CD4-positive, alpha-beta memory T cell (primary cell): ENCODE measurements at places on chromosomes 2 and 18.

- peak; percentile 51 for DNase-seq
Measured at GRCh38 chr2:46979571-46979979, 64.0 kb upstream of the MCFD2 start.

- DNase-seq = no peak
Measured at GRCh38 chr2:218063896-218064295, 5.2 kb upstream of the RUFY4 start.

- no peak for DNase-seq
Measured at GRCh38 chr18:5879479-5879882, 15.8 kb downstream of the TMEM200C start.

DNA sequence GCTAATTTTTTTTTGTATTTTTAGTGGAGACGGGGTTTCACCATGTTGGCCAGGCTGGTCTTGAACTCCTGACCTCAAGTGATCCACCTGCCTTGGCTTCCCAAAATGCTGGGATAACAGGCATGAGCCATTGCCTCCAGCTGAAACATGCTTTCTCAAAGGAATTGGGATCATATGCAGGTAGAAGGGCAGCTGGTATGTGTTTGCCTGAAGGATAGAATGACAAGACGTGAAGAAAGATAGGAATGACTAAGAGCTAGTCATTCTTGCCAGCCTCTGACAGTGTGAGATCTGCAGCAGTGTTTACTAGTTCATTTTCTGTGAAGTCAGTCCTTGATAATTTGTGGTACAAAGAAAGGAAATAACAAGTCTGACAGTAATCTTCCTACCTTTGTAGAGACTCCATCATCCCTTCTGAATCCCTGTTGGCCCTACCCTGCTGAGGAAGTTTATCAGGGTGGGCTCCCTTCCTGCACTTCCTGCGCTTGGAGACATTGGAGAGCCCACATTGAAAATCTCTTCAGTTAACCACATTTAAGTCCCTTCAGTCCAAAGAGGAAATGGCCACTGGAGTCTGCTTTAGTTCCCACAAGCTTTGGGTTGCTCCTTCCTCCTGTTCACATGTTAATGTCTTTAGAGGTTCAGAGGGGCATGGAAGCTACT, 14.7 kb downstream of the CFLAR start:
- peak; percentile 85 for DNase-seq

DNA sequence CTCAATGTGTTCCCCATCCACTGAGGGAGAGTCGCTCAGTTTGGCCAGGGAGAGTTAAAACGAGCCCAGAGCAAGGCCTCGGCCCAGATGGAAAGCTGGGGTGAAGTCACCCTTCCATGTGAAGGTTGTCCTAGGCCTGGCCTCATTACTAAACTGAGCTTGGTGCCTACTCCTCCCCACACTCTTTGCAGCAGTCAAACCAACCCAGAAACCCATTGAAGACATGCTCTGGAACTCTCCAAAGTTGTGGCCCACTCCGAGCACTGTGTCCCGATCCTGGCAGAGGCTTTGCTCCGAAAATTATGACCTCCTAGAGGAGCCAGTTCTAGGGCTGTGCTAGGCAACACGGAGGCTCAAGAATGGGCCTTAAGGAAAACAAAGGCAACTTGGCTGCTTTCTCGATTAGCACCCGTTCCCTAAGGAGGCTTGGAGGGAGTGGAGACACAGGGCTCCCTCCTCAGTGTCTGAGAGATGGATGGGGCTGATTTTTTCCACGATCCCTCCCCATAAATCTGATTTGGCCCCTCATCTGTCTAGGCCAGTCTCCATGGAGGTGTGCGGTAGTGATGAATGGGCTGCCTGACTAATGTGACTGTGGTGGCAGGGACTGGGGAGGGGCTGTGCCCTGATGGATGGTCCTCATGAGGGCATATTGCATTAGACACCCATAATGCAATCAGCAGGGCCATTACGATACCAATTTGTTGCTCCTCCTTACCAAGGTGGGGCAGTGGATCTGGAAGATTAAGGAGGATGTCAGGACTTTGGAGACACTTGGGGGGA, 11.7 kb upstream of the CYP26B1 start:
- DNase-seq = no peak

- no peak for DNase-seq
Measured at GRCh38 chr18:26574958-26575864, 26.9 kb upstream of the KCTD1 start.

DNA sequence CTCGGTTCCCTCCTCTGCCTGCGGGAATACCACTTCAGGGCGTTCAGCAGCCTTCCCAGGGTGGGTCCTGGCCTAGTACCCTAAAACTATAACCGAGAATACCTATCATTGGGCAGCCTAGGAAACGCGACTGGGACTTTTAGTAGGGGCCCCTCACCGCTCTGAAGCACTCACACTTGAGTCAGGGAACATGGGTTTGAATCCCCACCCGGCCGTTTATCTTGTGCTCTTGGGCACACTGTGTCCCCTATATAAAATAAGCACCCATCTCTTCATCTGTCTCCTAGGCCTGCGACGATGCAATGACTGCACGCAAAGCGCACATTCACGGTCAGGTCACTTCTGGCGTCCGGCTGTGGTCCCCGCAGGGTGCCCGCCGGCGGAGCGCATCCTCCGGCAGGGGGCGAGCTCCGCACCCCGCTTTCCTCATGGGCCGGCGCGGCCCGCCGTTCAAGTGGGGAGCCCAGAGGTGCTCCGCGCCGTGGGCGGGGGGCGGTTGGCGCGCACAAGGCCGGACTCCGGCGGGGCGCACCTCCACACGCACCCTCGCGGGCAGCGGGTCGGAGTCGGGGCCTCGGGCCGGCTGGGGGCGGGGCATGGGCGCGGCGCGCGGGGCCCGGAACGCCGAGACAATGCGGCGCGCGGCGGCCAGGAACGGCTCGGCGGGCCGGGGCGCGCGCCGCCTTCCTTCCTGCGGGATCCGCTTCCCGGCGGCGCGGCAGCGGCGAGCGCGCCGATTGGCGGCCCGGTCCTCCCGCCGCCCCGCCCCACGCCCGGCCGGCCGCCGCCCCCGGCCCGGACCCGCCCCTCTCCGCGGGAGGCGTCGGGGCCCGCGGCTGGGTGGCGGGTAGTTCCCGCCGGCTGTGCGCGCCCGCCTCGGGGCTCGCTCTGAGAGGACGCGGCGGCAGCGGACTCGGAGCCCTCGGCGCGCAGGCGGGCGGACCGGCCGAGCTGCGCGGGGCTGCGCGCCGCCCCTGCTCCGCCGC, at the start of gene ASAP2:
Gene ASAP2, plus strand, starts transcription at position 850 of the 986 bp plus-strand sequence. CDS start 293 bp downstream, outside the sequence.
- no peak for DNase-seq

DNA sequence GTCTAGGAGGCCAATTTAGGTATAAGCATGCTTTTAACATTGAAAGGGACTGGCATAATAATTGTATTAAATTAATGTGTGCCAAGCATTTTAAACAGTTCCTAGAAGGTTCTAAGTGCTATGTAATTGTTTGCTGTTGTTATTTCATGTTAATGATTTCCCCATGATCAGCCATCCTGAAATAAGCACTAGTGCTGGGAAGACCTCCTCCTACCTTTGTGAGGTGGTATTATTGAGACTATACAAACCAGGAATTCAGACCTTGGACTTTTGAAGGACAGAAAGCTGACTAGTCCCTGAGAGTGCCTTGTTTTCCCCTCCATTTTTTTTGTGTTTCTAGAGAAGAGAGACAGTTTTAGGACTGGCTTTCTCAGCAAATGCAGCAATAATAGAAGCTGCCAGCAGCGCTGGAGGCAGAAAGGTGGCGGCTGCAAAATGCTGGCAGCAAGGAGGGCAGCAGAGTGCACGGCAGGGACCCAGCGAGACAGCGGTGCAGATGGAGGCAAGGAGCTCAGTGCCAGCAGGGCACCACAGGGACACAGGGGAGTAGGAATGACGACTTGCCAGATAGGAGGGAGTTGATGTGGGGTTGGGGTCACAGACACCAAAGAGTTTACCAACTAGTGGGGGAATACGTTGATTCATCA, 25.3 kb downstream of the NABP1 start:
- DNase-seq = no peak

GRCh38 chr2:25301453-25302352, 40.0 kb downstream of the DNMT3A start:
- peak; percentile 83 for DNase-seq

DNA sequence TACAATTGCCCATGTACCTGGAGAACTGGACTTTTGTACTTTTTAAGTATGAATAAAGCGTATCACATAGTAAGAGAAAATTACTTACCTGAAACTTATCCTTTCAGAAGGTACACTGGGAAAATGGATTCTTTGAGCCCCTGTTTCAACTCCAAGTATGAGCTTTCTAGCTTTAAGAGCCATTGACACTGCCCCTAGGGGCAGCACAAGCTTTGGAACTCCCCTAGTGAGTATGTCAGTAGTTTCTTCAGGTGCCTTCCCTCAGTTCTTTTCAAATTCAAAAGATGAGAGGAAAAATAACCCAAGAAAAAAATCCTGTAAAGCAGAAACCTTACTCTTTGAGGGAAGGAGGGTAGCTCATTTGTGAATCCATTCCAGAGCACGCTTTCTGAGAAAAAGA, 124.1 kb downstream of the MEMO1 start:
- DNase-seq = no peak

DNA sequence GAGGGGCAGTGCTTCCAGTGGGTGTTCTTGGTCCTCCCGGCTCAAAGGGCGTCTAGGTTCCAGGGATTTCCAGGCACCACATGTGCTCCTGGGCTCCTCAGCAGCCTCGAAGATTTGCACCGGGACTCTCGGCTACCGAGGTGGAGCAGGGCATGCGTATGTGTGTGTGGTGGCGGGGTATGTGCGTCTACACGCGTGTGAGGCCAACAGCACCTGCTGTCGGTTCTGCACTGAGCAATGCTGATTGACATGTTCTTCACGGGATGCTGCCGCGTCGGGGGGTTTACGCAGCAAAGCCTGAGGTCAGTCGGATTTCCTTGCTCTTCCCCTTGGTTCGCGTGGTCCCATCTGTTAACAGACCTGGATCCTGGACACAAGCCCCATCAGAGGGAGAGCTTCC, 119.8 kb downstream of the NDUFA10 start:
- DNase-seq = no peak

- no peak for DNase-seq
Measured at GRCh38 chr18:79847606-79848293, 50.0 kb downstream of the KCNG2 start.

GRCh38 chr18:3541549-3542386, 91.8 kb downstream of the TGIF1 start:
- no peak for DNase-seq

DNA sequence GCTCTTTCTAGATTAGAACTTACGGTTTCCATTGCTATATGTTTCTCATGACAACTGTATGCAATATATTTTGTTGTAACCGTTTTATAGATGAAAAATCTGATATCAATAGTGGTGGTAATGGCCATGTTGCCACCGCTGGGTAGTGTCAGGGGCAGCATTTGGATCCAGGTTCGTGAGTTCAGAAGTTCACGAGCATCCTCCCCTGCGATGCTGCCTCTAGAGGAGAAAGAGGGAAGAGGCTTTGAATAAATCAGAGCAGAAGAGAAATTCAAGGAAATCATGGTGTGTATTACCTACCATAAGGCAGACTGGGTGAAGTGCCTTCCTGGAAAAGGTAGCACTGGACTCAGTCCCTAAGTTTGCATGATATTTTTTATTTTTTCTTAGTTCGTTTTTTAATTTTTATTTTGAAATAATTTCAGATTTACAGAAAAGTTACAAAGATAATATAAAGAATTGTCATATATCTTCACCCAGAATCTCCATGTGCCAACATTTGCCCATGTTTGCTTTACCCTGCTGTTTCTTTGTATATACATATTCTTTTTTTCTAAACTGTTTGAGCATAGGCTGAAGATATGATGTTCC, 3.3 kb upstream of the ZBTB7C start:
- DNase-seq = peak; percentile 25

- DNase-seq = no peak
Measured at GRCh38 chr18:55912071-55912470, 324.1 kb upstream of the TCF4 start.

DNA sequence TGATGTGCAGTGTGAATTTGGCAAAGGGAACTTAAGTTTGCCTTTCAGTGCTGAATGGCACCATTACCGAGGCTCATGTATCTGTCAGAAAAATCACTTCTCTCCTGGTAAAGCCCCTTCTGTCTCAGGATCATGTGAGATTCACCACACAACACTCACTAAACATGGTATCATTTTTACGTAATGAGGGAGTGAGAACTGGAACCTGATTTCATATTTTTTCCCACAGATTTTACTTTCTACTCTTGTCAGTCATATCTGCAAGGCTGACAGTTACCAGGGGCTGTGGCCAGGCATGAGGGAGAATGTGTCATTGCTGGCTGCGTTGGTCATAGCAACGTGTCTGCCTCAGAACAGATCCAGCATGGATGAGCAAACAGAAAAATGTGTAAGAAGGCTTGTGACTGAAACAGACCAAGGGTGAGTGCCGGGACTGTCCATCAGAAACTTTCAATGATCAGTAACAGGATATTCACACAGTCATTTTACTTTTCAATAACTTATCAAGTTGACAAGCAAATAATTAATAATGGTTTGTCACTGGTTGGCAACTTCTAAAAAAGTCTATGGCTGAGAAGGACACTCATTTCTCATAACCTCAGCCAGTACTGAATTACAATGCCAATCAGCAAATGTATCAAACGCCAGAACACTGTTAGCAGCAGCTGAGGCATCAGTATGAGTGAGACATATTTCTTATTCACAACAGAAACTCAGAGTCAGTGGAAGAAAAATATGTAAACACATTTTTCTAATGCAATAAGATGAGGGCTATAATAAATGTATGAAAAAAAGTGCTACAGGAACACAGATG, 100.5 kb downstream of the CDC42EP3 start:
- DNase-seq = no peak

DNA sequence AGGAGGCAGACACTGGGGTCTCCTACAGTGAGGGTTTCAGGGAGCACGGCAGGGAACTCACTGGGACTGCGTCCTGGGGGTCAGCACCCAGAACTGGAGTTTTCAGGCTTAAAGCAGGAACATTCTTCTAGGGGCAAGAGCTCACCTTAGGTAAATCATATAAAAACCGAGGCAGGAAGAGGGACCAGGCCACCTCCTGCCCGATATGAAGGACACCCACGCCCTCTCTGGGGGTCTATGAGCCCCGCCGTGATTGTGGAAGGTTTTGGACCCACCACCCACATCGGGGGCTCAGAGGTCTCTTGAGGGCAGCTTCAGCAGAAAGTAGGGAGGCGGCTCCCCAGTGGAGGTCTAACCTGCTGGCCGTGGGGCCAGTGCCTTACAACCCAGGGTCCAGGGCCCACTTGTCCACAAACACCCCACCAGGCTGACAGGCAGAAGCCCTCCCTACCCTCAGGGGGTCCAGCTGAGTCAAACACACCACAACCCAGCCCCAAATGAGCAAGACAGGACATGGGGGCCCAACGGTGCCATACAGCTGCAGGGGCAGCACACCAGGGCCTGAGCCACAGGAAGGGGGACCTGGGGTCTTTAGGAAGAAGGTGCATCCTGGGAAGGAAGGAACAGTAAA, 25.3 kb downstream of the CROCC2 start:
- no peak for DNase-seq

DNA sequence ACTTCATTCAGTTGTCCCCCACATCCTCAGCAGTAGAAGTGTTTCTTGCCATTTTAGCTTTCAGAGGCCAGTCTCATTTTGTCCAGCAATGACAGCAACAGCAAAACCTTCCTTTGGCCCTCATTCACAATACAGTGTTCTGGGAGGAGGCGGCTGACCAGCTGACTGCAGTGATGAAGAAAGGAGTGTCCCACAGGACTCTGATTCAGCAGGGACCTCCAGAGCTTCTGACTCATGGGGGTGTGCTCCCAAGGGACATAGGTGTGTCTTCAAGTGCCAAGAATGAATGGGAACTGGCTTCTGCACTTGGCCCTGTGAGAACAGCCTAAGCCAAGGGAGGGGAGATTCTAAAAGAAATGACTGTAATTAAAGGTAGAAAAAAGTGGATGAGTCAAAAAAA, 147.0 kb upstream of the PELI1 start:
- DNase-seq = no peak
